Chondrocyte (in vitro differentiated cells): ENCODE measurements at places on chromosomes 3 and 15. TPM values are rescaled to one million over a fixed set of nuclear protein-coding genes. Genes with fewer than 3 reads are reported as not detected.

PGBD4 gene
- total RNA-seq, result 1.6 to 1.8 TPM (median 1.6 TPM) in 3 replicates

DNA sequence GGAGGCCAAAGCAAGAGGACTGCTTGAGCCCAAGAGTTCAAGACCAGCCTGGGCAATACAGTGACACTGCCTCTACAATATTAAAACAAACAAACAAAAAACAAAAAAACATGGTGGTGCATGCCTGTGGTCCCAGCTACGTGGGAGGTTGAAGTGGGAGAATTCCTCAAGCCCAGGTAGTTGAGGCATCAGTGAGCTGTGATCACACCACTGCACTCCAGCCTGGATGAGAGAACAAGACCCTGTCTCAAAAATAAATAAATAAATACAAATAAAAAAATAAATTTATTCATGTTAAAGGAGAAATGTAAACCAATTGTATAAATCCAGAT lies 200.6 kb downstream of the BCHE start:
- no peak for DNase-seq

DNA sequence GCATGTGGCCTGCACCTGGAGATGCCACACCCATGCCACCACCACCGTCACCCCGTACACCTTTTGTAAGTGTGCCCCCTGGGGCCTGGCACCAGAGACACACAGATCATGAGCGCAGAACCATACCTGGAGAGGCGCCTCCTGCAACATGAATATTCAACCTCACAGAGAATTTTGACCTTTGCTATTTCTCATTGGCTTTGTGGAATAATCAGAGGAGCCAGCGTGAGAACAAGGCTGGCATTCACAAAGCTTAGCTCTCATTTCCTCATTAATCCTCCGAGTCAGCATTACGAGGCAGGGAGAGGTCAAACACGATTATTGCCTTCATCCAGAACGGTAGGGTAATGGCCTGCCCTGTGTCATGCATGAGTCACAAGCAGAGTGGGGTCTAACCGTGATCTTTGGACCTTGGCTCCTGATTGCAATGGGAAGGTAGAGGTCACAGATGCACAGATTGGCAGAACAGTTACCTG lies 73.0 kb upstream of the POMGNT2 start:
- no peak for DNase-seq

DNA sequence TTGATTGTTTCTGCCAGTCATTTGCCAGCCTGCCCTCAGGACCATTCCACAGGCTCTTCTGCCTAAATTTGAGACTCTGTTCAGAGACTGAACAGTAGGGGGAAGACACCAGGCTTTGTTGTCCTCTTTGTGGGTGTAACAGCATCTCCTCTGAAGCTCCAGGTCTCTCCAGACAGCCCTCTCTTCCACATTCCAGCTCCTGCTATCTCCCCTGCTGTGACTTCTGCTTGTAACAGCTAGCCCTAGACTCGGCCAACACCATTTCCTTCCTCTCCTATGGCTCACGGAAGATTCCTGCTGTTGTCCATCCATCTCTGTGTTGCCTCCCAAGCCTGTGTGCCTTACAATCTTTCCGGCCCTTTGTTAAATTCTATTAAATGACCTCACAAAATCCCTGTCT lies 40.2 kb downstream of the SUCLG2 start:
- no peak for DNase-seq
